ENCODE measurements at places on chromosomes 3 and 15. TPM values are rescaled to one million over a fixed set of nuclear protein-coding genes. Genes with fewer than 3 reads are reported as not detected.

GRCh38 chr3:51343918-51344687, 41.0 kb upstream of the MANF start:
- DNase-seq: no peak

DNA sequence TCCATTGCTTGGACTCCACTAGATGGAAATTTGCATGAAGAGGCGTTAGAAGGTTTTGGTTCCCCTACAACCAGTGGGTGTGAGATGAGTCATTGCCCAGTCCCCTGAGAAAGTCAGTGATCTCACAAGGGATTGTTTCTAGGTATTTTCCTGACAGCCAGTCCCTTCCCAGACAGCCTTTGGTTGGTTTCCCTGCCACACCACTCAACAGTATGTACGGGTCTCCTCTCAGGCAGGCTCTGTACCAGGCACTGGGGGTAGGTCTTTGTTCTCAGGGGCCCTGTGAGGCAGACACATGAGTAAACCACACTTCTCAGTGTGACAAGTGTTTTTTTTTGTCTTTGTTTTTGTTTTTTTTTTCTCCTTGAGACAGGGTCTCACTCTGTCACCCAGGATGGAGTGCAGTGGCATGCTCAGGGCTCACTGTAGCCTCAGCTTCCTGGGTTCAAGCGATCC, 4.0 kb downstream of the LAMP3 start:
- DNase-seq: no peak

NLGN1 gene
- total RNA-seq: 12.6 TPM

LSMEM2 gene
- total RNA-seq: 17.1 TPM

DNA sequence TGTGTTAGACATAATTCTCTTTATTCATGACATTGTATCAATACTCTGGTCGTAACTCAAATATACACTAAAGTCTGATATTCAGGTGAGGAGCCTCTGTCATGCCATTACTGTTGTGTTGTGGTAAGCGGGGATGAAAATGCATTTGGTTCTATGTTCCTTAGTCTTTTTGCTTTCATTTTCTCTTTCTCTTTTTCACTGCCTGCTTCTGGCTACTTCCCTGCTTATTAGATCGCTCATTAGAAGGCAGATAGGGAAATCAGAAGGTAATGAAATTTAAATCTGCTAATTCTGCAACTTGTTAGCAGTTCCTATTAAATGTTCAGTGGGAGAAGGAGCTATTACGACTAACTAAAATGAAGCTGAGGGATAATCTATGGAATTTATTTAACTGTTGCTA, 345.0 kb downstream of the GRM7 start:
- DNase-seq: no peak

- peak; percentile 61 for DNase-seq
Measured at GRCh38 chr15:62958528-62959363, 83.8 kb upstream of the TPM1 start.

DNA sequence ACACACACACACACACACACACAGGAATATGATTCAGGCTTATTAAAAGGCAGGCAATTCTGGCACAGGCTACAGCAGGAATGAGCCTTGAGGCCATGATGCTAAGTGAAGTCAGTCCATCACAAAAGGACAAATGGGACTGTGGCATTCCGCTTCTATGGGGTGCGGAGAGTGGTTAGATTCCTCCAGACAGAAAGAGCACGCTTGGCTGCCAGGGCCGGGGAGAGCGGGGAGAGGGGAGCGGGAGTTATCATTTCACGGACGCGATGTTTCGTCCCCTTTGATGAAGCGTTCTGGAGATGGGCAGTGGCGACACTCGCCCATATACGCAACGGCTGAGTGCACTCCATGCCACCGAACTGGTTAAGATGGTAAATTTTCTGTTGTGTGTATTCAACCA, 58.5 kb upstream of the FAM174B start:
- peak; percentile 73 for DNase-seq

DNA sequence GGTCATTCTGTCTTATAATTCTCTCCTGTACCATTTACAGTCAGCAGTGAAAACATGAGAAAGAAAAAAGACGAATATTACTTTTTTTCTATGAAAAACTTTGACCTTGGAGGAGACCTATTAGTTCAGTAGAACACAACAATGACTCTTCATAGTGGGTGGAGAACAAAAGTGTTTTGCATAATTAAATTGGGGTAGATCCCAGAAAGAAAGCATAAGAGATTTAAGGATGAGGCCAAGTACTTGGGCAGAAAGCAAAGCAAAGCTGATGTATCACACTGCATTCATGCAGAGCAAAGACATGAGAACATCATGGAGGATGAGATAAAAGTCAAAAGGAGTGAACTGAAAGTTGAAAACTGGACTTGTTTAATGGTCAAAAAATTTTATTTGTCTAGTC, 1273.4 kb downstream of the ROBO2 start:
- DNase-seq: no peak

DNA sequence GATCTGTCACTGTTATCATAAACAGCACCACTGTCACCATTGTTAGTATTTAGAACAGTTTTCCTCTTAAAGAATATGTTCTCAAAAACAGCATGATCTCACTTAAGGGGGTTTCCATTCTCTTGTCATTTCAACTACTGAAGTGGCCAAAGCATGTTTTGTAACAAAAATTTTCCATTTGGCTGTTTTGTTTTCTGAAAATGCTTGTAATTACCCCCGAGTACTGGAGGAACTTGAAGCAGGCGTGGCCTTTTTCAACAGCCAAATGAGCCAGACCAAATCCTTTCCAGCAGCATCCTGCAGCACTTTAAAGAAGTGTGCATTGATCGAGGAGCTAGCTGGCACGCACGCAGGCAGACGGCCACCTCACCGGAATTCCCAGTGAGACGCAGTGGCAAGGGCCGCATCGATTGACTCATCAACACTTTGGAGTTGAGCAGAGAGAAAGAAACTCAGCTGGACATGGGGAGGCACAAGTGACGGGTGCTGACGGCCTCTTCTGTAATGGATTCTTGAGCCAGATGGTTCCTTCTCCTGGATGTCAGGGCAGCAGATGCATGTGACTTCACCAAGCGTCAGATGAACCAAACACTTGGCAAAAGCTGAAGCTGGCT, 234.3 kb upstream of the IGF1R start:
- DNase-seq: no peak

GRCh38 chr15:69669446-69669845, 216.8 kb downstream of the RPLP1 start:
- no peak for DNase-seq

- peak; percentile 65 for DNase-seq
Measured at GRCh38 chr3:66486646-66487045, 14.2 kb downstream of the LRIG1 start.

GRCh38 chr15:26850161-26850560, 16.7 kb upstream of the GABRA5 start:
- DNase-seq: no peak

- DNase-seq: peak; percentile 48
Measured at GRCh38 chr3:30453360-30454039, 152.9 kb upstream of the TGFBR2 start.

ATP13A3 gene
- total RNA-seq: 125 TPM

DNA sequence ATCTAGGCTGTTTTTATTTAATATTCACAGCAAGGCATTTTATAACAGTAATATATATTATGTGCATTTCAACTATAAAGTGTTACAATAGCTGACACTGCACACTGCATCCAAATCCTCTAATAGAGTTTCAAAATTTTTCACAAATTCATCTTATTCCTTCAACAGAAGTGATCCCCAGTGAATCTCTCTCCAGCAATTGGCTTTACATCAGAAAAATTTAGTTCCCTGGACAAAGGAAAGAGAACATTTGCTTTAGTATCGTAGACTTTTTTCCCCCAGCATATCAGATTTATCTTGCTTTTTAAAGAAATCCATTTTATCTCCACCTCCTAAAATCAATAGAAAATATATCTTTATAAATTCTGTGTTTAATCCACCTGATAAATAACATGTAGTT, 868.6 kb downstream of the TBL1XR1 start:
- DNase-seq: no peak

LMAN1L gene
- total RNA-seq: not detected

- no peak for DNase-seq
Measured at GRCh38 chr3:160637086-160637485, 39.9 kb upstream of the ARL14 start.

SPINK8 gene
- not detected for total RNA-seq

HES1 gene
- 61.9 TPM for total RNA-seq

DNA sequence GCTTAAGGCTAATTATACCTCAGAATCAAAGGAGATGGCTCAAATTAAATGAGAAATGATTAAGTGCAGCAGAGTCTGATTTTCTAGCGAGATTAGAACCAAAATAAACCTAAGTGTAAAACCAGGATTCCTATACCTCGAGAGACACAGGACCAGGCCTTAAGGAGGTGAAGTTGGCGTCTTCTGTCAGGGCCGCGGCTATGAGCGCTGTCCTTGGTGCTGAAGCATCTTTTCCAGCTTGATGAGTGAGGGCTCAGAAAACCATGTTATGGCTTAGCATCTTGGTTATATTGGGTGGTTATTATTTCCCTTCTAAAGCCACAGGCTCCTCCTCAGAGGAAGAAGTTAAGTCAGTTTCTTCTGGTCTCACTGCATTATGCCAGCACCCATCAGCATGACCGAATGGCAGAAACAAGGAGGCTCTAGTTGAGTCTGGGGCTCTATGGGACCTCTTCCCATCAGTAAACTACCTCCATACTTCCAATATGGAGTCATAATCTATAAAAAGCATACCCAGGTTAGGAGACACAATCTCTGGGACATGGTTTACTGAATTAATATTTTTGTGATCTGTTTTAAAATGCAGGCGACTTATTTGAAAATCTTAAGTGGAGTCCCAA, 120.1 kb upstream of the NMNAT3 start:
- DNase-seq: peak; percentile 85

DNA sequence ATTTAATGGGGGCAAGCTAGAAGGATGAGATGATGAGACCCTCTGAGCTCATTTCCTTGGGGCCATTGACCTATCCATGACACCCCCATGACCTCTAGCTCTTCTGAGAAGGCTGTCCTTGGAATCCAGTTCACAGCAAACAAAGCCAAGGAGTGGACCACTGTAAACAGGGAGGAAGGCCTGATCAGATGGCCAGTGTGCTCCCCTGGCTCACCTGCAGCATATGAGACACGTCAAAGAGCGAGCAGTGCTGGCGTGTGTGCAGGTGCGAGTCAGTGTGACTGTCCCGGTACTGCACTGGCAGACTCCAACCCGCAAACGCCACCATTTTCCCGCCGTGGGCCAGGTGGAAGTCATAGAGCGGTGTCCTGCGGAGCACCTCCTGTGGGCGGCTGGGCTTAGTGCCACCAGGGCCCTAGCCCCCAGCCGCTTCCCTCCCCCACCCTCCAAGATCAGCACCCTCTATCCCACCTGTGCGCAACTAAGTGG, 339 bp downstream of the AMT start:
- DNase-seq: no peak

SLC51A gene
- not detected for total RNA-seq

GRCh38 chr15:95973566-95974256, 356.8 kb upstream of the NR2F2 start:
- DNase-seq: no peak

DNA sequence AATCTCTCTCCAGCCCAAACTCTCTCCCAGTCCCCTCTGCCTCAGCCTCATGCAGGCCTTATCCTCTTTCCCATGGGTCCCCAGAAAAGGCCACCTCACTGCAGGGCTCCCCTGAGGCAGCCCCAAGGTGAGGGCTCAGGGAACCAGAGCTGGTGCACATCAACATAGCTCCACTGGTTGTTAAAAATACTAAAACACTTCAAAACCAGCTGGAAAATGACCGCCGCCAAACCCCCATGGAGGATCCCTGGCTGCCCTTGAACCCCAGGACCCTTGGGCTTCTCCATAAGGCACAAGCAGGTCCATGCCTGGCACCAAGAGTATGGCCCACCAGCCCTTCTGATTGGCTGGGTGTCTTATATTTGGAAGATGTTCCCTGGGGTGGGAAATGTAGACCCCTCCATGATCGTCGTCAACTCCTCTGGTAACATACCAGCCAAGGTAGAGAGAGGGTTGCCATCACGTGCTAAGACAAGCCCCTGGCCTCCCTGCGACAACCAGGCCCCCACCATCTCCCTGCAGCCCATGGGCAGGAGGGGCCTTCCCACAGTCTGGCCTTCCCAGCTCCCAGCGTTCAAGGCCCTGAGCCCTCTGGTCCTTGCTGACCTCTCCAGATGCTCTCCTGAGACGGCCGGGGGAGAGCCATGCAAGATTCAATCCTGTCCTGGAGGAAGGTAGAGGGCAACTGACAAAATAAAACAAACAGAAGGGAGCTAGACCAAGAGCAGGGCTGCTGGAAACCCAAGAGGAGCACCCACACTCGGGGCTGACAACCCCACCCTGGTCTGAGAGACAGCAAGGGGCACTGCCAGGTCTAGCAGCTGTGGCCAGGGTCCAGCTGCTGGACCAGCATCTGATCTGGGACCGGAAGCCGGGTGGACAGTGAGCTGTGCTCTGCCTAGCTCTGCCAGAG, 132.1 kb upstream of the PRR20G start:
- DNase-seq: no peak

- no peak for DNase-seq
Measured at GRCh38 chr3:132538072-132538471, 59.0 kb upstream of the ACKR4 start.

GRCh38 chr3:155807823-155808222, 1.7 kb upstream of the C3orf33 start:
- DNase-seq: no peak

DNA sequence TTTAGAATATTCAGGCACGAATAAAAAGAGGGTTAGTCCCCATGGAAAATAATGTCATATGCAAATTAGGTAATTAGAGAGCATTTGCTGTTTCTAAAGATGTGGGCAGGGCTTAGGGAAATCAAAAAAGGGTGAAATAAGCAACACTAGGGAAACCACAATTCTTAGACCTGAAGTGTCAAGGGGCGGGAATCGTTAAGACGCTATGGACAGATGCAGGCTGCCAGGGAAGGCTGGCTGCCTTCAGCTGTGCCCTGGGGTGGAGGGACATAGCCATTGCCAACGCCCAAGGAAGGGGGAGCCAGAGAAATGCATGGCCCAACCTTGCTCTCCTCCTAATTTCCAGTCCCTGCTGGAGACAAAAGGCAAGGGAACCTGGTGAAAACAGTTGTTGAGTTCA, 141.7 kb upstream of the PROK2 start:
- peak; percentile 25 for DNase-seq

DNA sequence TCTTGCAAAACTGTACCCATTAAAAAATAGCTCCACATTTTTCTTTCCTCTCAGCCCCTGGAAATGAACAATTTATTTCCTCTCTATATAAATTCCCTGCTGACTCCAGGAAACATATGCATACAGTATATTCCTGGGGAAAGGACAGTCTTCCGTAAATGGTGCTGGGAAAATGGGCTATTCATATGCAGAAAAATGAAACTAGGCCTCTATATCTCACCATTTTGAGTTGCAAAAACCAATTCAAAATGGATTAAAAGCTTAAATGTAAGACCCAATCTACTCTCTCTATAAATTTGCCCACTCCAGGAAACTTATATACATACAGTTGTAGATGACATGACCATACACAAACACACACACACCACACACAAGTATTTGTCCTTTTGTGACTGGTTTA, 85.9 kb upstream of the GPR149 start:
- DNase-seq: no peak

DNA sequence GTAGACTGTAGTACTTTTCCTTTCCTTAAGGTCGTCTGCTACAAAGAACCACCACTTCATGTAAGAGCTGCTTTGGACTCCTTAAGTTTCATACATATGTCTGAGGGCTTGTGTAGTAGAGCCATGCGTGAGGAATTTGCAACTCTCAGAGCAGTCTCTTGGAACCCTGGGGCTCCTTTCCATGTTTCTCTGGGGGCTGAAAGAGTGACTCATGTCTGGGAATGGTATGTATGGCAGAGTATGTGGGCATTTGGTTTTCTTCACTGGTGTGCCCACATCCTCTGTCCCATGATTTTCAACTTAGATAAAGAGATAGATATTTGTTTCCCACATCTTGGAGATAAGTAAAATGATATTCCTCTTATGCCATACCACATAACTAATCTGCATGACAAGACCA, 20.6 kb upstream of the RBM5 start:
- DNase-seq: no peak

SLC9C1 gene
- 3.2 TPM for total RNA-seq

OXTR gene
- 0.62 TPM for total RNA-seq

Data from tongue (tissue), 3 donors.